T-helper 17 cell (primary cell): ENCODE measurements at places on chromosomes 4 and X.

DNA sequence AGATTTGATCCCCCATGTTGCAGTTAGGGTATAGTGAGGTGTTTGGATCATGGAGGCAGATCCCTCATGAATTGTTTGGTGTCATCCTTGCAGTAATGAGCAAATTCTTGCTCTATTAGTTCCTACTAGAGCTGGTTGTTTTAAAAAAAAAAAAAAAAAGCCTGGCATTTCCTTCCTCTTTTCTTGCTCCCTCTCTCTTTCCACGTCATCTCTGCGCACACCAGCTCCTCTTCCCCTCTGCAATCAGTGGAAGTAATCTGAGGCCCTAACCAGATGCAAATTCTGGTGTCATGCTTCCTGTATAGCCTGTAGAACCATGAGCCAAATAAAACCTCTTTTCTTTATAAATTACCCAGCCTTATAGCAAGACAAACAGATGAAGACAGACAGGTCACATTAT lies 24.5 kb downstream of the WDR17 start:
- DNase-seq, result no peak

GRCh38 chrX:106999002-106999975 lies 723 bp downstream of the MORC4 start:
- DNase-seq, result peak; percentile 12

- no peak for DNase-seq
Observed at GRCh38 chrX:131821945-131822622, 201.0 kb upstream of the STK26 start.

GRCh38 chrX:16665089-16665488 lies 15.1 kb downstream of the S100G start:
- no peak for DNase-seq

DNA sequence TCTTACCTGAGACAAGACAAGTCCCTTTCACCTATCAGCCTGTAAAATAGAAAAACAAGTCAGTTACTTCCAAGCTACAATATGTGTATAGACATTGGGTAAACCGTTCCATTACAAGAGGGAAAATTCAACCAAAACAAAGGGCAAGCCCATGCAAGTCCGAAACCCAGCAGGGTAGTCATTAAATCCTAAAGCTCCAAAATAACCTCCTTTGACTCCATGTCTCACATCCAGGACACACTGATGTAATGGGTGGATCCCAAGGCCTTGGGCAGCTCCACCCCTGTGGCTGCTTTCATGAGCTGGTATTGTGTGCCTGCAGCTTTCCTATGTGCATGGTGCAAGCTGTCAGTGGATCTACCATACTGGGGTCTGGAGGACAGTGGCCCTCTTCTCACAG lies 14.7 kb upstream of the FAM47B start:
- no peak for DNase-seq

DNA sequence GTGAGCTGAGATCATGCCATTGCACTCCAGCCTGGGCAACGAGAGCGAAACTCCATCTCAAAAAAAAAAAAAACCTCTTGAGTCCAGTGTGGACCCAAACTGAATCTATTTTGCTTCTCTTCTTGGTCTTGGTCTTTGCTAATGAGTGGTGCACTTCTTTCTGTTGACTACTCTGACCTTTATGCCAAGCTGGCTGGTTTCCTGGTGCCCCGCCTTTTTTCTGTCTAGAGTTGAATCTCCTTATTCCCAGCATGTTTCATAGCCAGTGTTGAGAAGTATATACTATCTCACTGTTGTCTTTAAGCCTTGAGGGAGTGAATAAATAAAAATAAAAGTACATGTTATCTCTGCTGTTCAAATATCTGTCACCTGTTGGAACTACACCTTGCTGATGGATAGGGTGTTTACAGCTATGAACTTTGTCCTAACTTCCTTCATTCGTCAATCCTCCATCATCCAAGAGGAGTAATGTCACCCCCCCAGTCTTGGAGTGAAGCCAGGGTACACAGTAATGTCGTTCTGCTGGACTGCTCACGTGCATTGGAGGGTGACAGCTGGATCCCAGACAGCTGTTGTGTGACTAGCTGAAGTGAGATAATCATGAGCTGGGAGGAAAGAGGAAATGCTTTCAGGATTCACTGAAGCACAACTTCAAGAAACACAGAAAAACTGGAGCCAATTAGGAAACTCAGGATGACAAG lies 99.3 kb upstream of the PRKG2 start:
- DNase-seq, result no peak

DNA sequence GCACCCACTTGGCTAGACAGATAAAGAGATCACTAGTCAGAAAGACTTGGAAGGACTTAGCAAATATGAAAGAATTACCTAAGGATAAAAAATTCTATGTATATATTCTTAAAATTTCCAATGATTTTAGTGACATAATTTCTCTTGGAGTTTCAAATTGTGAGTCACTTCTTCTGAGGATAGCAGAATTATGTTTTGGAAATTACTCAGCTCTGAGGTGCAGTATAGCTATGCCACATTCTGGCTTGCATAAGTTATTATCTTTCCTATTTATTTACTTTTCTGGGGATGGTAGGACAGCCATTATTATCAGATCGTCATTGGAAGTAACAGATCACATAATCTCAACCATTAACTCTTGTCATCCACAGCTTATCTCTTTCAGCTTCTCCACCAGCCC lies 853.5 kb downstream of the TRIML1 start:
- no peak for DNase-seq

DNA sequence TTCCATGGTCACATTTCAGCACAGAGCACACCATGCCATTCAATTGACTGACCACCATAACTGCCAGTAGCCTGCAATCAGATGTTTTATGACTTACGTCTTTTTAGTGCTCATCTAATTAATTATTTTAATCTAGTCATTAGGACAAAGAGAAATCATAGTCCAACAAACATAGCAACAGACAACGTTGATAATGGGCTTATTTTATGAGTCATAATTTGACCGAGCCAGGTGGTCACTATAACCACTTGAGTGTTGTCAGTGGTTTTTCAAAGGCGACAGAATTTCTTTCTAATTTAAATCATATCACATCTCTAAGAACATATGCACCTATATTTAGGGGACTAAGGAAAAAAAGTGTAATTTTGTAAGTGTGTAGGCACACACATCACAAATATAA lies 1.9 kb downstream of the SEC24D start:
- no peak for DNase-seq

DNA sequence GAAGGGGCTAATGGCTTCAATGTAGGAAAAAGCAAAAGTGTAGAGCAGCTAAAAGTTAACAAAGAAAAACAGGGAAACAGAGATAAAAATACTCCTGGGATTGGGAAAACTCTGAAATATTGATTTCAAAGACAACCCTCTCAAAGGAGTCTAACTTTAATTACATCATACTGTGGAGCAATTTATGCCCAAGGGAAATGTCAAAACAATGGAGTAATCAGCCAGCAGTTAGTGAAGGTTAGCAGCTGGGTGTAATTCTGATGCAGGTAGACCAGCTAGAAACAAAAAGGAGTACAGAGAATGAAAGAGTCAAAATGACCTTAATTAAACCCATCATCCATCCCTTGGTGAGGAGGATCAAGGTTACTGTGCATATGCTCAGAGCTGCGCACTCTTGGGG lies 169.0 kb downstream of the ADAM29 start:
- no peak for DNase-seq

GRCh38 chr4:26030780-26031179 lies 116.8 kb downstream of the SMIM20 start:
- no peak for DNase-seq

- no peak for DNase-seq
Observed at GRCh38 chr4:7518871-7519637, 84.3 kb upstream of the PSAPL1 start.

- no peak for DNase-seq
Observed at GRCh38 chr4:76017056-76017686, 6.1 kb downstream of the CXCL10 start.

GRCh38 chr4:58048491-58048890 lies 938.3 kb upstream of the IGFBP7 start:
- no peak for DNase-seq

- no peak for DNase-seq
Observed at GRCh38 chr4:176123710-176124407, 58.2 kb downstream of the WDR17 start.

GRCh38 chr4:4893721-4894120 lies 34.3 kb downstream of the MSX1 start:
- no peak for DNase-seq

DNA sequence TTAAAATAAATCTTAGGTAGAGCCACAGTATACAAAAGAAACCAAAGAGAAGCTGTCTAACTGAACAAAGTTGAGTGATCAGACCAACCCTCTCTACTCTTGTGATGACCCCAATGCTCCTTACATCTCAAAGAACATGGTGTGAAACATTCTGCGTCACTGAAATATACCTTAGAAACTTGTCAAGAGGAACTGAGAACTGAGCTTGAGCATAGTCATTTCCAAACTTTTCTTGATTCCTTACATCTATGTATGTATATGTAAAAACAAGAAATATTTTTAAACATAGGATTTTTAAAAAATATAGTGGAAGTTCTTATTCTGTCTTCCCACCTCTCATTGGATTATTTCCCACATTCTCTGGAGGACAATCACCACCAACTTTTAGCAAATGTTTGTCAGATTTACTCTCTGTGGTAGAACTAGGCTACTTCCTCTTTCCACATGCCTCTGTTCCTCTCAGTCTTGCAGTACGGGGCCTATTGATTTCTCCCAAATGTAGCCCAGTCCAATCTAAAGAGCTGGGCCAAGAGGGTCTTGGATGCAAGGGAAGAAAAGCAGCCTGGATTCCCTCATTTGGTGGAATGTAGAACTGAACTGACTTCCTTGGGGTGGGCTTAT lies 98.2 kb upstream of the HHIP start:
- DNase-seq, result no peak

GRCh38 chrX:39896951-39897740 lies 200.6 kb downstream of the BCOR start:
- no peak for DNase-seq

DNA sequence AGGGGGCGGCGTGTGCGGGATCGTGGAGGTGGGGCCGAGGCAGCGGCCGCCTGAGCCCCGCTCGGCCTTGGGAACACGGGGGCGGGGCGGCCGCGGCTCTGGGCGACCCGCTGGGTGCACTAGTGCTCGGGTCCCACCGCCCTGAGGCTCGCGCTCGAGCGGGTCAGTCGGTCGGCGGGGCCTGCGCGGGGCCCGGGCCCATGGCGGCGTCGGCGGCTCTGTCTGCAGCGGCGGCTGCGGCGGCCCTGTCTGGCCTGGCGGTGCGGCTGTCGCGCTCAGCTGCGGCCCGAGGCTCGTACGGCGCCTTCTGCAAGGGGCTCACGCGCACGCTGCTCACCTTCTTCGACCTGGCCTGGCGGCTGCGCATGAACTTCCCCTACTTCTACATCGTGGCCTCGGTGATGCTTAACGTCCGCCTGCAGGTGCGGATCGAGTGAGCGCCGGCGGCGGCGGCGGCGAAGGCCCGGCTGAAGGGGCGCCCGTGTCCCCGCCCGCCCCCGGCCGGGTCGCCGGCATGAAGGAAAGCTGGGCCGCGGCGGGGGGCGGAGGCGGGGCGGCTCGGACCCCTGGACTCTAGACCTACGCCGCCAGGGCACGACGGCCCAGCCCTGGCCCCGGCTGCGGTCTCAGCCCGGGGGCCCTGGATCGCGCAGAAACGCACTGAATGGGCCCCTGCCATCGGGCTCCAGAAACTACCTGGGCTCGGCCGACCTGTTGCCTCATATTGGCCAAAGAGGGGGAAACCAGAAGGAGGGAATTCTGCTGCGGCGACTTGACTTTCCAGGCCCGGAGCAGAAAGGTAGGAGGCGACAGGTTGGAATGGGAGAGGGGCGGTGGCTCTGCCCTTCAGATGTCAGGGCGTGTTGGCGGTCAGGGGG lies at the start of gene SMIM10L2A:
SMIM10L2A (plus strand) TSS at position 13 of the 878 bp plus-strand sequence; CDS start at position 201, 188 bp downstream.
- DNase-seq, result no peak

GRCh38 chr4:15653420-15653819 lies 1.7 kb downstream of the FBXL5 start:
- no peak for DNase-seq

DNA sequence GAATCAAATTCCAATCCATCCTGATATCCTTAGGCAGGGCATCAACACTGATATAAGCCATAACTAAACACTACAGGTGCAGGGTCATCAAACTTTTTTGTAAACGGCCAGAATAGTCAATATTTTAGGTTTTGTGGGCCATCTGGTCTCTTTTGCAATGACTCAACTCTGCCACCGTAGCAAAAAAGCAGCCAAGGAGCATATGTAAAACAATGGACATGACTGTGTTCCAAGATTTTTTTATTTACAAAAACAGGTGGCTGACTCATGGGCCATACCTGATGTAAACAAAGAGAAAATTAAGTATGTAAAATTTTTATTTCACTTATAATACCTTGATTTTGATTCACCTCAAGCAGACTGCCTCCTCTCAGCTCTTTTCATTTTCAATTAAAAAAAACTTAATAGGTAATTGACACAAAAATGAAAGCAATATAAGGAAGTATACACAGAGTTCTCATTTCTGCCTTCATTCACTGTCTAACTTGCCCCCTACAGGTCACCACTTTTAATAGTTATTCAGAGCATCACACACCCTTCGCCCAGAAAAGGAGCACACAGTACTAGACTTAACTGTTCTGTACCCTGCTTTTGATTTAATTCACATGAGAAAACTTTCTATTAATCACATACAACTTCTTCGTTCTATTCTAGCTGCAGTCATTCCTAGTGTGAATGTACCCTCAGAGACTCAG lies 35.3 kb upstream of the GPM6B start:
- DNase-seq, result no peak

DNA sequence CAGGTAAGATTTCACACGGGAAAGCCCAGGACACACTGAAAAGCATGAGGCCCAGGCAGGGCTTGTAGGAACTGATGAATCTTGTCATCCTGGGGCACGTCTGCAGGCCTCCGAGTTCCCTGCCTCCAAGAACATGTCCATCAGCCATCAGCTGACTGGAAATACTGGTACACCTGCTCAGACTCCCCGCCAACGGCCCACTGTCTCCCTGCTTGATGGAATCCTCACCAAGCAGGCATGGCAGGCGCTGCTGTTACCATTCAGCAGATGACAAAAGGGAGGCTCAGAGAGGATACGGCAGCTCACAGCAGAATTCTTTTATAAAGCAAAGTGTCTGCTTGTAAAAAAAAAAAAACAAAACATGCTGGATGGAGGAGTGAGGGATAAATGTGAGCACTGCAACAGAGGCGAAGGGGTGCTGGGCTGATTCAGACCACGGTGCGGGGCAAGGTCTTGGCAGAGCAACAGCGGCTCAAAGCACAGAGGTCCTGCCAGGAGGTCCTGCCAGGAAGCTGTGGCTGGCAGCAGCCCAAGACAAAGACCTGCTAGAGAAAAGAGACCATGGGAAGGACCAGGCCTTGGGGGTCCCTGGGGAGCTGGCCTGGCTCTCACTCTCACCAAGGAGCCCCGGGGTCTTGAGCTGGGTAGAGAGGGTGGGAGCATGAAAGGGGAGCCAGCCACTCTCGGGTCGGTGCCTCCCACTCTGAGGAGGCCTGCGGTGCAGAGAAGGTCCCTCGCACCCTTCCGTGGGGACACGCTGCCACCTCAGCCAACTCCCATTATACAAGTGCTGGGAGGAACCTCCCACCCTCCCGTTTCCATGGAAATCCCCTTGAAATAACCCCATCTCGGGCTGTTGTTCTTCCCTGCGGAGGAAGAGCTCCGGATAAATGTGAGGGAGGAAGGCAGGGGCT lies 25.6 kb downstream of the PPP2R2C start:
- no peak for DNase-seq

GRCh38 chrX:74506317-74507115 lies 85.2 kb downstream of the SLC16A2 start:
- no peak for DNase-seq

GRCh38 chr4:163672751-163673150 lies 178.3 kb downstream of the TMA16 start:
- no peak for DNase-seq

- no peak for DNase-seq
Observed at GRCh38 chr4:76673362-76673761, 224.6 kb downstream of the SOWAHB start.
